RPMI8226 (cell line): ENCODE measurements at places on chromosomes 2 and 18.
A peak's percentile ranks its signal among the peaks of the same experiment; 100 is the strongest.

GRCh38 chr2:43984533-43984932 lies 11.3 kb downstream of the LRPPRC start:
- DNase-seq, result no peak

DNA sequence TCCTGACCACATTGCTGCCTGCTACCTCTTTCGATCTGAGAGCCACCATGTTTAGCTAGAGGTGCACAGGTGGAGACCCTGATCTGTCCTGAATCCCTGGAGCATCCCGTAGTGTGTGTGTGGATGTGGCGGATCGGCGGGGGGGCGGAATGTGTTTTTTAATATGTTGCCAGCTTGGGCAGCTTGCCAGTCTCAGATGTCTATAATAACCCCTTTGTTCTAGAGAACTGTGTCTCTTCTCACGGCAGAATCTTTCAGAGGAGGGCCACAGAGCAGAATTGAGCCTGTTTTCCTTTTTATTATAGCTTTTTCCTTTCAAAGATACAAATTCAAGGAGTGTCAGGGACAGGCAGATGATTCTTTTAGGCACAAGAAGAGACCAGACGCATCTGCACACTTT lies 934.1 kb upstream of the KLHL29 start:
- DNase-seq, result no peak

GRCh38 chr2:68185541-68186164 lies 28.0 kb downstream of the PNO1 start:
- peak; percentile 66 for DNase-seq

GRCh38 chr18:59994357-59994756 lies 94.6 kb downstream of the PMAIP1 start:
- peak; percentile 35 for DNase-seq

GRCh38 chr2:221309892-221310583 lies 262.1 kb downstream of the EPHA4 start:
- DNase-seq, result no peak

DNA sequence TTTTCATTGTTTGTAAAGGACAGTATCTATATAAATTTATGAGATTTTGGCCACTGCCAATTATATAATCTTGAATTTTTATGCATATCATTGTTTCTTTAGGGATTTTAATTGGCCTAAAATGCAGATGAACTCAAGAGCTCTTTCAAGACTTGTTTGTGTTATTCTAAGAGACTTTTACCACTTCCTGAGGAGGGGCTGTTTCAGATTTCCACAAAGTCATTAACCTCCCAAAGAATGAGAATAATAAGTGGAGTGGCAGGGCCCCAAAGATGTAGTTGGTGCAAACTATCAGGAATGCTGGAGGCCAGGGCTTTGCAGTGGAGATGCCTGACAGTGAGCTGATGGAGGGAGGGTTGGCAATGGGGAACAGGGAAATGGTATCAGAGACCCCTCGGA lies 15.5 kb upstream of the ACVR1 start:
- DNase-seq, result no peak

GRCh38 chr2:178990533-178991241 lies 59.2 kb downstream of the CCDC141 start:
- peak; percentile 37 for DNase-seq

- no peak for DNase-seq
Measured at GRCh38 chr2:114222344-114222743, 220.1 kb upstream of the DPP10 start.

- no peak for DNase-seq
Measured at GRCh38 chr2:176325732-176326131, 56.5 kb downstream of the MTX2 start.

- DNase-seq, result no peak
Measured at GRCh38 chr2:106117882-106118684, 76.0 kb downstream of the UXS1 start.

- no peak for DNase-seq
Measured at GRCh38 chr2:157784823-157785175, 91.3 kb downstream of the ACVR1 start.

DNA sequence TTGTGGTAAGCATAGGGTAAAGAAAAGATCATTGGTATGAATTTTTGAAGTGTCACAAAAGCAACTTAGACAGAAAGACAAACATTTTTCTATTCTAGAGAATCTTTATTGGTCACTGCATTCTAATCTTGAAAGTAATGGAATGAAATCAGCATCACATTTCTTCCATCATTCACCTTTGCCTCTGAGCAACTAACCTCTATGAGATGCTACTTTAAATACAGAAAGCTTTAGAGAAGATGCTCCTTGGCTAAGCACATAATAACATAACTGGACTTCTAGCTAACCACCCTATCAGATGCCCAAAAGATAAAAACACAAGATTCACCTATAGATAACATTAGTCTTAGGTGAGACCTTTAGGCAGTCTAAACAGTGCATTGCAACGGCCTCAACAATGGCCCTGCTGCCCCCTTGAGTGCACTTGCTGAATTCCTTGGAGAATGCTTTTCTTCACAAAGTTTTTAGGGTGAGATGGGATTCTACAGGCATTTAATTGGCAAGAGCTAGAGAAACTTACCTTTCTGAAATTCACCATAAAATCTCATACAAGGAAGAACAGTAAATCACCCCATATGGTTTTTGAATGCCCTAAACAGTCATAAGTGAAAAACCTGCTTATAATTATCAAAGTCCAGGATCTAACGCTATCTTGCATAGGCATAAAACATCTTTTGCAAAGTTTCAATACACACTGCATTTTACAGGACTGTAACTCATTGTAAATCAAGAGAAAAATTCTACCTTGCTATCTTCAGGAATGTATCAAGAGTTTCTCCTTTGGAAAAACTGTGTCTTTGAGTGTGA lies 791.3 kb upstream of the CHAC2 start:
- peak; percentile 21 for DNase-seq
